Thyroid gland (tissue), 4 donors: ENCODE measurements at places on chromosomes 6 and 20. TPM values are rescaled to one million over a fixed set of nuclear protein-coding genes. Genes with fewer than 3 reads are reported as not detected.

MYLIP gene
- 61.8 TPM for total RNA-seq

MEI4 gene
- 4.1 TPM for total RNA-seq

IL17A gene
- not detected for total RNA-seq

MRPL14 gene
- total RNA-seq = 34.6 TPM

AGER gene
- total RNA-seq = 53.1 TPM

SPATS1 gene
- not detected for total RNA-seq

PSORS1C1 gene
- 1.6 TPM for total RNA-seq
